ENCODE measurements at places on chromosomes 2 and 18.

- no peak for DNase-seq
Observed at GRCh38 chr2:233421091-233421816, 67.0 kb downstream of the DGKD start.

- DNase-seq = no peak
Observed at GRCh38 chr2:27799646-27800010, 28.1 kb downstream of the MRPL33 start.

GRCh38 chr2:196434217-196434616, 205.3 kb upstream of the CCDC150 start:
- DNase-seq = no peak

- no peak for DNase-seq
Observed at GRCh38 chr2:240630771-240631547, 5.7 kb downstream of the GPR35 start.

- DNase-seq = no peak
Observed at GRCh38 chr18:32200766-32201165, 10.9 kb downstream of the MEP1B start.

DNA sequence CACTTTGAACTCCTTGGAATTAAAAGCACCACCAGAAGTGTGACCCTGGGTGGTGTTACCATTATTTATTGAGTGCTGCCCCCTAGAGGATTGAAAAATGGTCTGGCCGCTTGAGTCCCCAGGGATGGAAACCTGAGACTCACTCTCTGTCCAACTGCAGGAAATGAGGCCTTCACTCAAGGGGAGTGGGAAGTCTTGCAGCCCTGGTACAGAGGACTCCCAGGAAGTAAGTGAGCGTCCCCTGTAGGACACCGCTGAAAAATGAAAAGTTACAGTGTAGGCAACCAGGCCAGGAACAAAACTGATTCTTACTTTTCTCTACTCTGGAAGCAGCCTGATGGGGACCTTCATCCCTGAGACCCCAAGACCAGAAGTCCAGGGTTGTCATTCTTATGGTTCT, 2.2 kb upstream of the NRP2 start:
- DNase-seq = no peak

DNA sequence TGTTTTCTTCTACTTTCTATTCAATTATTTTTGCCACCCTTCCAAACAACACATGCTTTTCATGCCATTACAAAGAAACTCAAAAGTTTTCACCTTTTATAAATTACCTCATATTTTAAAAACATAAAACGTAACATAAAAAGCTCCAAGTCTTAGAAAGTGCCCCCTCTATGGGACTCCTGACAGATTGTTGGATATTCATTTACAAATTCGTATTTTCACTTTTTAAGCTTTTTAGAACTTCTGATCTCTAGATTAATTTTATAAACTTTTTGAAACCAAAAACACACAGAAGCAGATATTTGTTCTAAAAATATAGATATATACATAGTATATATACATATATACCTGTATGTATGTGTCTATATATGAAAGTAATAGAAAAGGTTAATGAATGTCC, 1.5 kb downstream of the COL5A2 start:
- no peak for DNase-seq
